Stimulated activated CD4-positive, alpha-beta T cell treated with anti-CD3 and anti-CD28 coated beads, Interleukin-2, amount 100 ng/mL, for 24 hours (primary cell): ENCODE measurements at places on chromosomes 7 and 10.

DNA sequence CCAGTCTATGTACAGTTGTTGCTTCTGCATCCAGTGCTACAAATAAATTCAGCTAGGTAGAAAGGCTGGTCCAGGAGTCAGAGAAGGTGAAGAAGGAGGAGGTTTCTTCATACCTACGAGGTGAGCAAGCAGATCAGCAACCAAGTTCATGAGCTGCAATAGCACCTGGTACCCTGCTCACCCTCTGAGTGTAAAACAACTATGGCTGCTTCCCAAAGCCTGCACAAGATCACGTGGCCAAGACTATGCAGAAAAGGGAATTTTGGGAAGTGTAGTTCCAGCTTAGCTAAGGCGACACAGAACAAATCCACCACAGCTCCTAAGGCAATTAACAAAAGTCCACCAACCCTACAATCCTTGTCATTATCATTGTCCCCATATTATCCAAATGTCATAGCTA lies 95.9 kb upstream of the AUTS2 start:
- no peak for DNase-seq

DNA sequence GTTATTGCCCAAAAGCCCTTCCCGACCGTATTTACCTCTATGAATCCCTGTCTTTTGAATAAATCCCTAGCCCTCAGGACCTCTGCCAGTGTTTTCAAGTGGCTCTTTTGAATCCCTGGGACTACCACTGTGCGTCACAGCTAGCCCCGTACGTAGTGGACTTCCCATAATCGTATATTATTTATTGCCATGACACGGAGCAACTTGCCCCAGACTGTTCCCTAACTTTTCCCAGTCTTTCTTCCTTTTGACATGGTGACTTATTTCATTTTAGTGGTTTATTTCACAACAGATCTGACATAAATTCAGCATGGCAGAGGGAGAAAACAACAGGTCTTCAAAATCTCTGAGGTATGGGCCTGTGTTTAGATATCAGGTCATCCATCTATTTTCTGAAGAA lies 318.6 kb upstream of the KLF6 start:
- no peak for DNase-seq

DNA sequence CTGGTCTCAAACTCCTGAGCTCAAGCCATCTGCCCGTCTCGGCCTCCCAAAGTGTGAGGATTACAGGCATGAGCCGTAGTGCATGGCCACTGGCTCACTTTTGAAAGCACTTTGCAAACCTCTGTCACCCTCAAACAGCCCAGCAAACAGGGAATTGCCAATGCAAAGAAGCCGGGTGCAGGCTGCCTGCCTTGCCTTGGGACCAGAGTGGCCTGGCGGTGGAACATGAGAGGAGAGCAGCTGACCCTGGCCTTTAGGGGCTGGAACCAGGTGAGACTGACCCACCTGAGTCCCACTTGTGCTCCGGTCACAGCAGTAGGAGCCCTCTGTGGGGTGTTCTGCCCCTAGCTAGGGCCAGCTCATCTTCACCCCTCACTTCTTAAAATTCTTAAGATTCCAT lies 237.1 kb upstream of the GALNT17 start:
- no peak for DNase-seq

DNA sequence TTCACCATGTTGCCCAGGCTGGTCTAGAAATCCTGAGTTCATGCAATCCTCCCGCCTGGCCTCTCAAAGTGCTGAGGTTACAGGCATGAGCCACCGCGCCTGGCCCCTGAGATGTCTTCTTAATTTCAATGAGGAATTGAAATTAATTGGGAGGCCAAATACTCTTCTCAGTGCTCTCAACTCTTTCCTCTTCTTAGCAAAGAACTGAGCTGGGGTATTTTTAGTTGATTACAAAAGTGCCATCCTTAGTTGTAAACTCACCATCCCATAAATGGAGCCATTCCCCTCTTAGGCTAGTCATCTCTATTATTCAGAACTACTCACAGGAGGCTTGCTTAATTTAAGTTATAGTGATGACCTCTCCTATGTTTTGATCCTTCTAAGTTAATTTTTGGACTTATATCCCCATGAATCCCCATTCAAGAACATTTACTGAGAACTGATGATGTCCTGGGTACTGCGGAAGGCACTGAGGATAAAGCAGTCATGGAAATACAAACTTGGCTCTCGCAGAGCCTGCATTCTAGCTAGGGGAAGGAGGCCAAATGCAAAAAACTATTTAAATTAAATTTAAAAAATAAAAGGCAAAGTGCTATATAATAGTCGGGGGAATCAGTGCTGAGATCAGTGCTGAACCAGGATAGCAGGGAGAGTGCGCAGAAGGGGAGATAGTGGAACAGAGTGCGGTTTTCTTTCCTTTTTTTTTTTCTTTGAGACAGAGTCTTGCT lies 145.3 kb downstream of the SFMBT2 start:
- DNase-seq: no peak

GRCh38 chr7:48837266-48837665 lies 87.1 kb upstream of the CDC14C start:
- no peak for DNase-seq

DNA sequence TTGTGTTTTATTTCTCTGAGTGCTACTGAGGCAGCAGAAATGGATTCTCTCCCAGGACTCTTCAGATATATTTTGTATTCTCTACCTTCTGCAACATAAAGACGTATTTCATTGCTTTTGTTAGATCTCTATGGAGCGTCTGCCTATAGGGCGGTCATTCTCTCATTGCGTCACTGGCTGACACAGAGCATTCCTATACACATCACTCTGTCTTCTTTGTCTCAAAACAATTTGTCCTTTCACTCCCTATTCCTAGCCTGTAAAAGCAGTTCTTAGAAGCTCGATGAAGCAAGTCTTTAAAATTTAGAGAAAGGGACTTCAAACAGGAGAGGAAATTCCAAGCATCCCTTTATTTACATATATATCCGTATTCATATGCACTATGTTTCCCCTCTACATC lies 120.6 kb downstream of the CPED1 start:
- DNase-seq: no peak

GRCh38 chr10:78654047-78654590 lies 414.6 kb upstream of the ZMIZ1 start:
- DNase-seq: no peak

- no peak for DNase-seq
Observed at GRCh38 chr7:71135663-71136062, 3.7 kb downstream of the GALNT17 start.

DNA sequence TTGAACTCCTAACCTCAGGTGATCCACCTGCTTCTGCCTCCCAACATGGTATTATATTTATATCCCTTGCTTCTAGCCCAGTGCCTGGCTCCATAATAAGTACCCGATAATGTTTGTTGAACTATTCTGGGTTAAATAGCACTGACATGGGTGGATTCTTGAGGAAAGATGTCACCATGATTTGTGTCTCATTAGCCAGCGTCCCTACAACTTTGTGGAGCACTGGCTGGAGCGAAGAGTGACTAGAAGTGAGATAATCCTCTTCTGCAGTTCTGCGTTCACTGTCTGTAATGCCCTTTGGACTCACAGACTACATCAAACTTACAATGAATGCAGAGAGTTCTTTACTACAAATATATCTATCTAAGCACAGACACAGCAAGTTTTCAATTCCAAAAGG lies 16.9 kb upstream of the AKR1E2 start:
- no peak for DNase-seq

- DNase-seq: no peak
Observed at GRCh38 chr10:121519411-121519810, 78.8 kb downstream of the FGFR2 start.

- DNase-seq: no peak
Observed at GRCh38 chr7:67429735-67430134, 433.1 kb downstream of the TYW1 start.

DNA sequence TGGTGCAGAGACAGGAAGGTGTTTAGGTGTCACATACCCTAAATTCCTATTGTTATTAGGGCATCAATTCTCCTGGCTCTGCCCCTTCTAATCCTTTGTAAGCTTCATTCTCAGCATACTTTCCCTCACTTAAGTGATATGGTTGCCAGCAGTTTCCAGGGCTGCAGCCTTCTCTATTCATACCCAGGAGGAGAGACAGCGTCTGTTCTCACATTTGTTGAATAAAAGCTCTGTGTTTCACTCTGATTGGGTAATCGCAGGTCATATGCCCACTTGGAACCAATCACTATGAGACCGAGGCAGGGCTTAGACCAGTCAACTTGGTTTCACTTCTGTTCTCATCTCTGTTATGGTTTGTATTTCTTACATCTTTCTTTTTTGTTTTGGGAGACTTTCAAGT lies 109.6 kb upstream of the MTPN start:
- DNase-seq: no peak

DNA sequence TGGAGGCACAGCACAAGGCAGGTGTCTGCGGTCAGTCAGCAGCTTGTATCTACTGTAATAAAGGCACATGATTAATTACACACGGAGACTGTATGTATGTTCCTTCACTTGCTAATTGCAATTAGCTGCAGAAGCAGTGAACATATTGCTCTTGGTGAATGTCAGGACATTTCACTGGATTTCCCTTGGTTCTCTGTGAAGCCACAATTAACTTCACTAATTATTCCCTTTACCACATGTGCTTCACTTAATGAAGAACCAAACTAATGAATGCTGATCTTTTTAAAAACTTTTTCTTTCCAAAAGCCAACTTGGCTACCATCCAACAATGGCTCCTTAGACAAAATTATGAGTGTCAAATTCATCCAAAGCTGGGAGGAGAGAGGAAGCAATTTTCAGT lies 290.7 kb downstream of the ADRA2A start:
- DNase-seq: no peak

DNA sequence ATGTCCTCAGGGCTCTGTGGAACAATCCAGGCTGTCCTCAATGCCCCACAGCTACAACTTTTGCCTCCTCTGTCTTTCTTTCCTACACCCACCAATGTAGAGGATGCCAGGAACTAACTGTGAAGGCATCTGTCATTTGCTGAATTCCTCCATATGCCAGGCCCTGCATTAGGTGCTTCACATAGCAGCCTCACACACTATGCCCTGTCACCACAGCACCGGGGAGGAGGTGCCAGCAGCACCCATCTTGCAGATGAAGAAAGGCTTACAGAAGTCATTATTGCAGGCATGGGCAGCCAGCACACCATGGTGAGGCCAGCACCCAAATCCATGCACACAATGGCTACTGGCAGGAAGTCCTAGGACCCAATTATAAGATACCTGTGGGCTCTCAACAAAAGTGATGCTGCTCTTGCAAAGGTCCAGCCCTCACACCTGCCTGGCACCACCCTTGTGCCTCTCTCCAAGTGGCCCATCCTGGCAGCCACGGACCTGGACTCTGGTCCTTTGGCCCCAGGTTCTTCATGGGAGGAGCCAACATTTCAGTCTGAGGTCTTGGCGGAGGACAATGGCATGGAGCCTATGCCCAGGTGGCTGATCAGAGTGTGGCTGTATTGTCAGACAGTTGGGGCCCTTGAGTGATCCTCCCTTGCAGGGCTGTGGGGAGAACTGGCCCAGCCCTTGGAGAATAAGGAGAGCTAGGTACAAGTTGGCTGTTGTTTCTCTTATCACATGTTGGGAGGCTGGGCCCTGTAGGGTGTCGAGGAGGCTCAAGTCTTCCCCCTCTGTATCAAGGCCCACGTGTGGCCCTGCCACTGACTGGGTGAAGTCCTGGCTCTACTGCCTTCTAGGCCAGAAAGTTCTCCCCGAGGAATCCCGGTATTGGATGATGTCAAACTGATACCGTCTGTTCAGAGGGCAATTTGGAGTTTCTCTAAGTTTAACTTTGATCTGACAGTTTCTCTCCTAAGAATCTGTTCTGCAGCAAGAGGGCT lies 14.4 kb upstream of the MYL7 start:
- no peak for DNase-seq

- no peak for DNase-seq
Observed at GRCh38 chr10:14219411-14219810, 111.3 kb downstream of the FRMD4A start.
